ENCODE measurements at places on chromosomes 1 and 21. TPM values are rescaled to one million over a fixed set of nuclear protein-coding genes. Genes with fewer than 3 reads are reported as not detected.

HP1BP3 gene
- 129 TPM for polyA plus RNA-seq

GRCh38 chr1:51421964-51422363, 91.6 kb upstream of the TTC39A start:
- 0 out of 2 replicates have a peak, but pooled peaks cover 6% of the 10 kb centered on the region for H3K36me3 ChIP-seq
- H3K27me3 ChIP-seq = no peaks in the 10 kb centered on the region
- peak overlapping the region; percentile 22 for H3K27ac ChIP-seq
- H3K4me1 ChIP-seq = peaks cover 23% of the 10 kb centered on the region
- peak; percentile 78 for DNase-seq

DNA sequence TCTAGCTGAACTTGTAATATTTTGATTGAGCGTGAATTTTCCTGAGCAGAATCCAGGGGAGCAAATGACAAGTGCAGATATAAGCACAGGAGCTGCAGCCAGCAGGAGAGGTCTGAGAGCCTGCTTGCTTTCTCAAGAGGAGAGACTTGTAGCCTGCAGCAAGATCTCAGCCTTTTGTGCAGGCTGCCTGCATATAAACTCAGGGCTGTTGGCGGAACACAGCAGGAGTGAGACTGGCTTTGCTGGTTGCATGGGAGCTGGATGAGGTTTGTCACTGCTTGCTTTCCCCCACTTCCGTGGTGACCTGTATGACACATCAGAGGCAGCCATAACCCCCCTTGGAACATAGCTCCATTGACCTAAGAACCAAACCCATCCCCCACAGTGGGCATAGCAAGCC, 725.4 kb upstream of the RGS18 start:
- H3K27ac ChIP-seq = no peak overlapping the region
- DNase-seq = no peak
- H3K27me3 ChIP-seq = no peaks in the 10 kb centered on the region
- H3K4me1 ChIP-seq = no peaks in the 10 kb centered on the region
- no peak overlapping the region for H3K4me3 ChIP-seq

NUDT17 gene
- 9.5 TPM for polyA plus RNA-seq

DNA sequence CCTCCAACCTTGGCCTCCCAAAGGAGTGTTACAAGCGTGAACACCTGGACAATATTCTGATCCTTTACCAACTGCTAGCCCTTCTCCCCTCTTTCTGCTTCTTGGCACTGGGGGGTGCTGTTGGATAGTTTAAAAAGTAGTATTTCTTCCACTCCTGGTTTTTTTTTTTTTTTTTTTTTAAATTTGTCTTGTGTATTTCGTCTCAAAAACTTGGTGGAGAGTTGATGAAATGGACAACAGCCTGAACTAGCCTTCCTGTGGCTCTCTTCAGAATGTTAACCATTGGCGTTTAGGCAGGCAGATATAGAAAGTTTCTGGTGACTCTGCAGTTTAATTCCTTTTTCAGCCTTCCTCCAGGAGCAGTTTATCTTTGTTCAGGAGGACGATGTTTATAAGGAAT, 69.7 kb upstream of the USP24 start:
- no peak overlapping the region for H3K4me3 ChIP-seq
- DNase-seq = peak; percentile 72
- H3K36me3 ChIP-seq = no peaks in the 10 kb centered on the region

DNA sequence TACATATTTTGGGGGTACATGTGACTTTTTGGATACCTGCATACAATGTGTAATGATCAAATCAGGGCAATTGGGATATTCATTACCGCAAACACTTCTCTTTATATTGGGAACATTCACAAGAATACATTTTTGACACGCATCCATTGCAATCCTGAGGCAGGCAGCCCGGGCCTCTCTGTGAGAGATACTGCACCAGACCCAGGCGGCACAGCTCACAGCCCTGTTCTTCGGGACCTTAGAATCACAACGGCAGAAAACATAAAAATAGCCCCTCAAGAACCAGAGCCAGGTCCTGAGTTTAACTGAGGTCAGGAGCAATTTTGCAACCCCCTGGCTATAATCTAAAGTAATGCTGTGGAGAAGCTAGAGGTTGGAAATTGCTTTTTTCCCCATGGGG, 90.8 kb upstream of the PGBD5 start:
- H3K4me3 ChIP-seq = no peak overlapping the region
- H3K27me3 ChIP-seq = peaks cover 7% of the 10 kb centered on the region
- DNase-seq = no peak
- H3K27ac ChIP-seq = no peak overlapping the region

- no peak overlapping the region for H3K4me3 ChIP-seq
- DNase-seq = no peak
- H3K27me3 ChIP-seq = no peaks in the 10 kb centered on the region
- no peaks in the 10 kb centered on the region for H3K36me3 ChIP-seq
Observed at GRCh38 chr1:8533907-8534306, 216.0 kb downstream of the SLC45A1 start.

- no peak for DNase-seq
- peaks cover 17% of the 10 kb centered on the region for H3K4me1 ChIP-seq
- no peaks in the 10 kb centered on the region for H3K27me3 ChIP-seq
- no peak overlapping the region for H3K4me3 ChIP-seq
- H3K27ac ChIP-seq = no peak overlapping the region
- no peaks in the 10 kb centered on the region for H3K36me3 ChIP-seq
Observed at GRCh38 chr1:204831186-204831585, 39.5 kb upstream of the NFASC start.

Data from GM23248 (cell line).